ENCODE measurements at places on chromosomes 6 and 20.

DNA sequence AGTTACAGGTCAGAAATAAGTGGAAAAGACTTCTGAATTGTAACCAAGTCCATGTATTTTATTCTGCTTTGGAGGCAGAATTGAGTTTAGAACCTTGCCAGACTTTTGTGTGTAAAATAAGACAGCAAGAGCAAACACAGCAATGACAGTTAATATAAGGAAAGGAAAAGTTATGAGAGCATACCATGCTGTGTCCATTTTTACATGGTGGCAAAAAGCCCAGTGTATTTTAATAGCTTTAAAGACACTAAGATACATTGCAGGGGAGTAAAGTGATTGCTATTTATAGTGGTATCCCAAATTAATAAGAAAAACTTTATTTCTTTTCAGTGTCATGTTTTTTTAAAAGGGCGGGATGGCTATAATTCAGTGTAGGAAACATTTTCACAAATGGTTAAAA lies 45.2 kb downstream of the CDC5L start:
- no peak for DNase-seq

GRCh38 chr6:128388380-128388779 lies 132.0 kb downstream of the PTPRK start:
- DNase-seq, result no peak

DNA sequence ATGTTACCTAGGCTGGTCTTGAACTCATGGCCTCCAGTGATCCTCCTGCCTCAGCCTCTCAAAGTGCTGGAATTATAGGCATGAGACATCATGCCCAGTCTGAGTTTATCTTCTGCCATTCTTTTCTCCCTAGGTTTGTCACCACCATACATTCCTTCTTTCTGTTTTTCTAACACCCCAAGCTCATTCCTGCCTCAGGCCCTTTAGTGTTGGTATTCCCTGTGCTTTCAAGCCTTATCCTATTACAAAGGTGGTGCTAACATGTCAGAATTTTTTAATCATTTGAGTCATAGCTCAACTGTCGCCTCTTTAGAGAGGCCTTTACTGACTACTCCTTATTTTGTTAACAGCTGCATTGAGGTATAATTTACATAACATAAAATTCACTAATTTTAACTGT lies 221.1 kb upstream of the PRSS16 start:
- no peak for DNase-seq

DNA sequence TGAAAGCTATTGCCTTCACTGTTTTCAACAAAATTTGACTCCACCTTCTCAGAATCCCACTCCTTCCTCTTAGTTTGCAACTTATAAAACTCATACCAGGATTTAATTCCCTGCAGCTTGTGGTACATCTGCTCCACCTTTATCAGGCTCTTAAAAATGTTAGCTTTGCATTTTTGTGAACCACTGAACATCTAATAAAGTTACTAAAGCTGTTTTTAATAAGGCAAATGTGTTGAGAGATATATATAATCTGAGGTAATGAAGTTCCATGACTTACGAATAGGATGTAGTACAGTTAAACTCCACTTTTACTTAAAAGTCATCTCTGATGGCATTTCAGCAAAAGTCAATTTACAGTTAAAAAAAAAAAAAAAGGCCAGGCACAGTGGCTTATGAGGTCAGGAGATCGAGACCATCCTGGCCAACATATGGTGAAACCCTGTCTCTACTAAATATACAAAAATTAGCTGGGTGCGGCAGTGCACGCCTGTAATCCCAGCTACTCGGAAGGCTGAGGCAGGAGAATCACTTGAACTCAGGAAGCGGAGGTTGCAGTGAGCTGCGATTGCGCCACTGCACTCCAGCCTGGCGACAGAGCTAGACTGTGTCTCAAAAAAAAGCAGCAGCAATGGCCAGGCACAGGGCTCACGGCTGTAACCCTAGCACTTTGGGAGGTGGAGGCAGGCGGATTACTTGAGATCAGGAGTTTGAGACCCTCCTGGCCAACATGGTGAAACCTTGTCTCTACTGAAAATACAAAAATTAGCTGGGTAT lies 106.2 kb downstream of the KIF13A start:
- DNase-seq, result no peak

DNA sequence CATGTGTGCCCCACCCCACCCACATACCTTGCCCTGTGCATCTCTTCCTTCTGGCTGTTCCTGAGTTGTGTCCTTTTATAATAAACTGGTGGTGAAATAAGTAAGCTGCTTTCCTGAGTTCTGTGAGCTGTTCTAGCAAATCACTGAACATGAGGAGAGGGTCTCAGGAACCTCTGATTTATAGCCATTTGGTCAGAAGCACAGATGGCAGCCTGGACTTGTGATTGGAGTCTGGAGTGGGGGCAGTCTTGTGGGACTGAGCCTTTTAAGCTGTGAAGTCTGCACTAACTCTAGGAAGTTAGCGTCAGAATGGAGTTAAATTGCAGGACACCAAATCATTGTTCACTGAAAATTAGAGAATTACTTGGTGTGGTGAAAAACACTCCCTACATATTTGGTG lies 245.4 kb downstream of the LRFN2 start:
- no peak for DNase-seq

DNA sequence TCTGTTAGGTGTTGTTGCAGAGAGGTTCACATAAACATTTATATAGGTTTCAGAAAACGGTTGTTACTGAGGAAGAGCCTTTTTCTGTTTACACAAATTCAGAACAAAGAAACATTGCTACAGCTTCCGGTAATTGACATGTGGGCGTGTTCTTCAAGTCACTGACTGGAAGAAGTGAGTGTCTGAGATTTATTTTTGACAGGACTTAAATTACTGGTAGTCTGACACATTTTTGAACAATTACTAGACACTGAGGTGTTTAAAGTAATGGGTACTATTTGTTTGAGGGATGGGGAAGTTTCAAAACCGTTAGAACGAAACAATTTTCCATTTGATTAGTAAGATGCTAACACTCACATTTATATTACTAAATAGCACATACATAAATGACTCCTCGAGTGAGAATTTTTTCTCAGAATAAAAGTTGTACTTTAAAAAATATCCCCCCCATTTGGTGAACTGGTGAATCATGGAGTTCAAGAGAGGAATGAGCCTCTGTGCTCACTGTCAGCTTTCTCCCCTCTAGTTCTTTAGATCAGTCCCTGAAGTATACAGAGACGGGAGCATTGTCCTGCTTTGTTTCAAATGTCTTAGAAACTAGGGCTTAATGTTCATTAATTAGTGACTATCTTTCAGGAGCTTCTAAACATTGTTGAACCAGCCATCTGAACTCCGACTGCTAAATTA lies 98.7 kb downstream of the TSHZ2 start:
- no peak for DNase-seq

DNA sequence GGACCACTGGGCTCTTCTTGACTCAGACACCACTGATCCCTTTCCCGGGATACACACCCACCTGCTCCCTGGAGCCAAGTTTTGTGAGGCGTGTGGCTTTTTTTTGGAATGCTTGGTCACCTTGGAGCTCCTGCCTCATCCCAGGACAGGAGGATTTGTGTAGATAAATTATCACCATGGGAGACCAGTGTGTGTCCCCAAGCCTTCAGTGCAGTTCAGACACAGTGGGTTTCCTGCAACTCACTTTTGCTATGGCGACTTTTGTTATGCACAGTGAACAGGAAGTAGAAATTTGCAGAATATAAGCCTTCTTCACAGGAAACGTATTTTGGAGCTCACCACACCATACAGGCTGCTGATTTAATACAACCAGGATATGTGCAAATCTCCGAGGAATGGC lies 357.4 kb downstream of the PAX1 start:
- DNase-seq, result no peak
